ENCODE measurements at places on chromosomes 5 and 9.

- no peak for DNase-seq
Observed at GRCh38 chr5:154901276-154901675, 36.7 kb downstream of the GEMIN5 start.

GRCh38 chr5:168879929-168880328 is 300.8 kb upstream of the PANK3 start:
- no peak for DNase-seq

DNA sequence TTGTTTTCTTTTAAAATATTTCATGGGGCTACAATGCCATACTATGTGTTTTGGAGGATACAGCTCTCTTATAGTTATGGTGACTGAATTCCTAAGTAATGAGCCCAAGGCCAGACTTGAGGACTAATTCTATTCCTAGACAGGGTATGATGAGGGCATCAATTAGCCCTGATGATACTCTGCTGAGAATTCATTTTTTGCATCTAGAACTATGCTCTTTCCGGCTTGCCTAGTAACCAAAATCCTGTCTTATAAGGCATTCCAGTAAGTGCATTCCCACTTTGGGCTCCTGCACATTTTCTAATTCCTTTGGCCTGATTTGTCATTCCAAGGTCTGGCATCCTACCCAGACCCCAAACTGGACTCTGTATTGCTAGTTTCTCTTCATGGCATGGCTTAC is 62.4 kb downstream of the MAT2B start:
- DNase-seq, result no peak

DNA sequence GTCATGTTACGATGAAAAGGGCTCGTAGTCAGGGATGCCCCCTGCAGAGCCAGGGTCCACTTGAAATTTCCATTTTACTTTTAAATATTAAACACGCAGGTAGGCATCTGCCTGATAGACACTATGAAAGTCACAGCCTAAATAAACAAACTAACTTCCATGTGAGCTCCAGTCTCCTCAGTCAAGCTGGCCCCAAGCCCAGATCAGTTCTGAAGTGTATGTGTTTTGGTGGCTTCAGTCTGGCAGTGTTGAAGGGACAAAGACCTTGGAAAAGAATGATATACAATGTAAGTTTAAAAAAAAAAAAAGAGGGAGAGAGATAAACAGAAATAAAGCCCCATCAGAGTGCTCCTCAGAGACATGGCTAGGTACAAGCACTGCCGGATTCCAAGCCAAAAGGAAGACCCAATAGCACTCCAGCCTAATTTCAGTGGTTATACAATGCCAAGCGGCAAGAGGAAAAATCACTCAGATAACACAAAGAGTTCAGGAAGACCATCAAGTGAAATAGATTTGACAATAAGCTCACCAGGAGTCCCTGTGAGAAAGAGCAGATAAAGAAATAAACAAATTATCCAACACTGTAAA is 181.0 kb downstream of the BNC2 start:
- DNase-seq, result no peak

DNA sequence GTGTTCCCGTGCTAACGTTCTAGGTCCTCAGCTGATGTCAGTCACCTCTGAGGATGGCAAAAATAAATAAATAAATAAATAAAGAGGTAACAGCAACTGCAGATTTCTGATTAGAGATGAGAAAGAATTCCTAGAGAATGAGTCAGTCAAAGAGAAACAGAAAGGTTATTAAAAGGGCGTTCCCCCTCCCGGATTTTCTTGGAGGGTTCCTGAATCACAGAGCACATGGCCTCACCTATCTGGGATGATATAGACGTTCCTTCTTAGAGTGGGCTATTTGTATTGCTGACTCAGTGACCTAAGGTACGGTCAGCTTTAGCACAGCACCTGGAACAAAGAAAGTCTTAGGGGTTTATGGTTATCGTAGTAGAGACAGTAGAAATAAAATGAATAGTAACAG is 30.6 kb downstream of the HTR4 start:
- DNase-seq, result no peak

GRCh38 chr9:99039505-99040182 is 65.3 kb upstream of the TGFBR1 start:
- no peak for DNase-seq

DNA sequence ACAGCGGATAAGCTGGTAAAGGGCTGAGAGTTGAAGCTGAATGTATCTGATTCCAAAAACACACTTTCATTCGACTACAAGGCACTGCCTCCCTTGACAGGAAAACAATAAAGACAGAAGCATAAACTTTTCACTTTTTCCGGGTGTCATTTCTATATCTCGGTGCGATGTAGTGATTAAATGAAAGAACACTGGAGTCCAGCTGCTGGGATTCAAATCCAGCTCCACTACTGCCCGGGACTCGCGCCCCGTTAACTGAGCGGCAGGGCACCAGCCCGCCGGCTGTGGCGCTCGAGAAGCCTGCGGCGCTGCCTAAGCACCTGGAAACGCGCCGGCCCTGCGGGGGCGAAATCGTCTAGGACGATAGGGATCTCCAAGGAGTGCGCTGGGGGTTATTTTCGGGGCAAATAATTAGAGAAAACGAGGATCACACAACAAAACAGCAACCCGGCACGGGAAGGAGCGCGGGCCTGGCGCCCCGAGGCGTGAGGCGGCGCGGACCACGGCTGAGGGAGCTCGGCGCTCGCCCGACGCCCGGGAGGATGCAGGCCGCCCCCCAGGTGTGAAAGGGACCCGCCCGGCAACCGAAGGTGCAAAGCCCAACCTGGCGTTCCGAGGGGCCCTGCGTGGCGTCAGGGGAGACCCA is 837 bp downstream of the UIMC1 start:
- DNase-seq, result peak; percentile 67

- DNase-seq, result no peak
Observed at GRCh38 chr5:124806026-124806372, 59.6 kb upstream of the ZNF608 start.

DNA sequence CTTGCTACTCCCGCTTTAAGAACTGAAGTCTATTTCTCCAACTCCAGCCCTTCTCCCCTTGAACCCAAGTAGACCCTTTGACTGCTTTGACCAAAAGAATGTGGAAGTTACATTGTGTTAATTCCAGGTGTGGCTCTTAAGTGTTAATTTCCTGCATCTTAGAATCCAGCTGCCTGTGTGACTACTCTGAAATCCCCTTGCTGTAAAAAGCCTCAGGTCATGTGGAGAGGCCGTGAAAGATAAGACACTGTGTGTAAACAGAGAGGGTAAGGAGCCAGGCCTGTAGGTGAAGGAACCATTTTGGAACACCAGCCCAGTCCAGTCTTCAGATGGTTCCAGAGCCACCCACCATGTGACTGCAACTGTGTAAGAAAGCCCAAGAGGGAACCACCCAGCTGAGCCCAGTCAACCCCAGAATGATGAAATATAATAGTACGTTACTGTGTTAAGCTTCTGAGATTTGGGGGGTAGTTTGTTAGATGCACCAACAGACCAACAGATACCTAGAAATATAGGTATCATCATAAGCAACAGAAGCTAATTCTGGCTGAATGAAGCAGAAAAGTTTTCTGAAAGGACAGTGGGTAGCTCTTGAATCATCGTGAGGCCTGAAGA is 59.4 kb upstream of the CCDC112 start:
- no peak for DNase-seq

GRCh38 chr5:66015196-66015960 is 89.0 kb downstream of the ERBIN start:
- DNase-seq, result no peak

DNA sequence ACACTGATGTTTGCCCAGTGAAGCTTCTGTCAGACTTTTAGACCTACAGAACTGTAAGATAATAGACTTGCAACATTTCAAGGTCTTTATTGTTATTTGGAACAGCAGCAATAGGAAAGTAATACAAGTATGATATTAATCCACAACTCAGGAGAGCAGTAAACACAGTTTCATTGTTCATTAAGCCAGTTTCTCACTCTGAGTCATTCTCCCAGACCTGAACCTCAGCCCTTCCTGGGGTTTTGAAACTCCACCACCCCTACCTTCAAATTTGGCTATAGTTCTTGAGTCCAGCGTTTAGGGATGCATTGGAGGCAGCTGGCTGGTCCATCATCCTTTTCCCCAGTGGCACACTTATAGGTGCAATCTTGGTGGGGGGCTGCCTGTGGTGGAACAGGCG is 203.2 kb downstream of the RAB3C start:
- DNase-seq, result no peak

GRCh38 chr5:150410524-150411244 is 2.0 kb downstream of the CD74 start:
- DNase-seq, result peak; percentile 32

DNA sequence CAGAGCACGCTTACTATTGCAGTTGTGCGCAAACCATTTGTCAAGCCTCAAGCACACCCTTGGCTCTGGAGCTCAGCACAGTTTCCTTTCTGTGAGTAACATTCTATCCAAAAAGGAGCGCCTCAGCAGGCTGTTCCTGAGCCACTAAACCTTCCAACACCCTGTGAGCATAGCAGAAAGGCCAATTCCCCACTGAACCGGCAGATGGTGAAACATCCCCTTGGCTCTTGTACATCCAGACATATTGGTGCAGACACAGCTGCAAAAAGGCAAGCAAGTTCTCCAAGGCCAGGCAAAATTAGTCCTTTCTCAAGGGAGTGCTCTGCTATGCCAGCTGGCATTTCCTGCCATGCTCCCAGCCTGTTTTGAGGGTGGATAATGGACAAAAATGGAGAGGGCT is 44.1 kb upstream of the CEMIP2 start:
- no peak for DNase-seq

DNA sequence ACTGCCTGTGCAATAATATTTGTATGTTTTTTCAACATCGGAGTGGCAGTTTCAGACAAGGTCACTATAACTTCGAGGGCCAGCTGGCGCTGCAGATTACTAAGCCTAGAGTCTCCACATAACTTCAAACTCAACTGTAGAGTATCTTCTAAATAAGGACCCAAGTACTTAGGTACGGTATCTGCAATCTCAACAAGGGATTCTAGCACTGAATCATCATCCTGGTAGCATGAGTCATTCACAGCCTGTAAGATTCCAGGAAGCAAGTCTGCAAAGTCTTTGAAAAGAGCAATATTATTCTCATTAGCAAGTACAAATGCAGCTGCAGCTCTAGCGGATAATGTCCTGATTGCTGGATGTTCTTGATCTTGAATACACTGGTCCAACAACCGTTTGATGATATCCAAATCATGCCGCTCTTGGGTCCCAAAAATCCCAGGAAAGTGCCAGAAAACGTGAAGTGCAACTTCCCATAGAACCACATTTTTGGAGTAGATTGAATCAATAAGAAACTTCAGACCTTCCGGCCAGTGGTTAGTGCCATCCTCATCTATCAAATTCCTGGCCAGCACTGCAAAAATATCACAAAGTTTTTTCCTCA is 654 bp downstream of the RANBP6 start:
- DNase-seq, result no peak

GRCh38 chr5:135986401-135986800 is 31.6 kb upstream of the LECT2 start:
- no peak for DNase-seq

- no peak for DNase-seq
Observed at GRCh38 chr9:35570709-35571504, 34.2 kb upstream of the TESK1 start.
